ENCODE measurements at places on chromosomes 7 and 10. TPM values are rescaled to one million over a fixed set of nuclear protein-coding genes. Genes with fewer than 3 reads are reported as not detected.

The AKR1C1 gene
- 0.79 TPM for total RNA-seq

The DEPP1 gene
- total RNA-seq, result 1.2 TPM

The PKD2L1 gene
- not detected for total RNA-seq

The IQUB gene
- total RNA-seq, result 6.3 TPM

The CHCHD1 gene
- total RNA-seq, result 13.6 TPM

The PSMG3 gene
- 20.0 TPM for total RNA-seq

The LRRC17 gene
- total RNA-seq, result 148 TPM

The TAF5 gene
- 3.9 TPM for total RNA-seq

The MSRB2 gene
- 9.0 TPM for total RNA-seq

The DDIT4 gene
- total RNA-seq, result 704 TPM

The MYL10 gene
- not detected for total RNA-seq

The OGDH gene
- total RNA-seq, result 68.3 TPM

The PSMC2 gene
- 122 TPM for total RNA-seq

The EXOSC1 gene
- 37.0 TPM for total RNA-seq

The CXCL12 gene
- 0.79 TPM for total RNA-seq

The TDRD1 gene
- 0.39 TPM for total RNA-seq

The VSTM4 gene
- not detected for total RNA-seq

The MCM10 gene
- 3.5 TPM for total RNA-seq

The HPSE2 gene
- total RNA-seq, result not detected

The PPP1R17 gene
- not detected for total RNA-seq

The PTF1A gene
- total RNA-seq, result 0.79 TPM

The ZFAND4 gene
- 7.5 TPM for total RNA-seq

The GNAI1 gene
- 12.8 TPM for total RNA-seq

The SLC13A4 gene
- total RNA-seq, result not detected

The CDK14 gene
- 15.4 TPM for total RNA-seq

The ZNF679 gene
- not detected for total RNA-seq

The DOCK1 gene
- 124 TPM for total RNA-seq

The UPK3BL2 gene
- total RNA-seq, result 12.2 TPM

The IFIT1B gene
- not detected for total RNA-seq

The CAMK2G gene
- 30.6 TPM for total RNA-seq

The GPR85 gene
- total RNA-seq, result 26.0 TPM

The OPN1SW gene
- total RNA-seq, result not detected

The KIF11 gene
- 6.3 TPM for total RNA-seq

The HGF gene
- total RNA-seq, result 0.39 TPM

The CCDC3 gene
- 0.11 TPM for total RNA-seq

The MARVELD1 gene
- 83.6 TPM for total RNA-seq

The C1QL3 gene
- total RNA-seq, result not detected

The NSMCE4A gene
- 12.5 TPM for total RNA-seq

The CDHR1 gene
- not detected for total RNA-seq

The SEMA4G gene
- 0.79 TPM for total RNA-seq

The MKRN1 gene
- 74.6 TPM for total RNA-seq

The SORBS1 gene
- 1.6 TPM for total RNA-seq

The NPC1L1 gene
- total RNA-seq, result not detected

The PON3 gene
- 5.1 TPM for total RNA-seq

The CFAP70 gene
- total RNA-seq, result 0.76 TPM

The FAM221A gene
- 2.3 TPM for total RNA-seq
